Lung (tissue), 17 donors: ENCODE measurements at places on chromosomes 3 and 15. TPM values are rescaled to one million over a fixed set of nuclear protein-coding genes. Genes with fewer than 3 reads are reported as not detected.
A peak's percentile ranks its signal among the peaks of the same experiment; 100 is the strongest.

- H3K36me3 ChIP-seq = no peaks in the 10 kb centered on the region
- H3K4me3 ChIP-seq = no peak overlapping the region
- H3K4me1 ChIP-seq = peaks cover 7% of the 10 kb centered on the region
- H3K27ac ChIP-seq = no peak overlapping the region
- no peaks in the 10 kb centered on the region for H3K27me3 ChIP-seq
Observed at GRCh38 chr15:29078541-29078940, 191.1 kb downstream of the NSMCE3 start.

DNA sequence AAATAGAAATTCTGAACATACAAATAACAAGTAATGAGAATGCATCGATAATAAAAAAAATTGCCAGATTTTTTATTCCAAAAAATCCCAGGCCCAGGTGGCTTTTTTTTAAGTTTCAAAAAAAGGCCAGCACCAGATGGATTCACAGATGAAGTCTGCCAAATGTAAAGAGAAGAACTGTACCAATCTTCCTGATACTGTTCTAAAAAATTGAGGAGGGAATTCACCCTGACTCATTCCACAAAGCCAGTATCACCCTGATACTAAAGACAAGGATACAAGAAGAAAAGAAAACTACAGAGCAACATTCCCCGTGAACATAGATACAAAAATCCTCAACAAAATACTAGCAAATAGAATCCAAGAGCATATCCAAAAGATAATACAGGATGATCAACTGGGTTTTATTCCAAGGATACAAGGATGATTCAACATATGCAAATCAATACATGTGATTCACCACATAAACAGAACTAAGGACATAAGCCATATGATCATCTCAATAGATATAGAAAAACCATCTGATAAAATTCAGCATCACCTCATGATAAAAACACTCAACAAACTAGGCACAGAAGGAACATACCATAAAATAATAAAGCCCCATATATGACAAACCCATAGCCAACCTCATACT, 44.1 kb upstream of the XCR1 start:
- no peak overlapping the region for H3K4me3 ChIP-seq
- no peaks in the 10 kb centered on the region for H3K27me3 ChIP-seq
- H3K4me1 ChIP-seq = no peaks in the 10 kb centered on the region
- no peak overlapping the region for H3K27ac ChIP-seq

- H3K27me3 ChIP-seq = no peaks in the 10 kb centered on the region
- DNase-seq = peak; percentile 10
- peaks cover 3% of the 10 kb centered on the region for H3K4me1 ChIP-seq
- H3K4me3 ChIP-seq = no peak overlapping the region
- H3K27ac ChIP-seq = no peak overlapping the region
- H3K36me3 ChIP-seq = no peaks in the 10 kb centered on the region
Observed at GRCh38 chr3:16136055-16136454, 38.4 kb upstream of the GALNT15 start.

DNA sequence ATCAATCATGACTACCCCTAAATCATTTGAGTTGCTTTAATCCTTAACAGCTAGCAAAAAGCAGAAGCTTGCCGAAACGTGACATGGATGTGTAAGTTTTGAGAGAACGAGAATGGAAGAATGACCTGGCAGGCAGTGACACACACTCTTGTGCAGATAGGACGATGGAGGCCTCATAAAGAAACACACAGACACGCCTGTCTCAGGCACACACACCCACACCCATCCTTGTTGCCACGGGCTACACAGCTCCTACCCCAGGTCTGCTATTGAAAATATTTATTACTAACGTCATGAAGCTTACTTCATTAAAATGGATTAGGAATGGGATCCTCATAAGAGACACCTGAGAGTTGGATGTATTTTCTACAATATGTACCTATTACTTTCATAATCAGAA, 8.5 kb downstream of the MYO5C start:
- H3K36me3 ChIP-seq = no peaks in the 10 kb centered on the region
- no peak overlapping the region for H3K27ac ChIP-seq
- DNase-seq = no peak
- no peak overlapping the region for H3K4me3 ChIP-seq
- H3K4me1 ChIP-seq = peaks cover 6% of the 10 kb centered on the region

GRCh38 chr3:188974856-188975599, 196.7 kb upstream of the TPRG1 start:
- peak; percentile 26 for DNase-seq
- peak overlapping the region; percentile 74 for H3K27ac ChIP-seq
- H3K36me3 ChIP-seq = no peaks in the 10 kb centered on the region
- H3K4me3 ChIP-seq = no peak overlapping the region

DNA sequence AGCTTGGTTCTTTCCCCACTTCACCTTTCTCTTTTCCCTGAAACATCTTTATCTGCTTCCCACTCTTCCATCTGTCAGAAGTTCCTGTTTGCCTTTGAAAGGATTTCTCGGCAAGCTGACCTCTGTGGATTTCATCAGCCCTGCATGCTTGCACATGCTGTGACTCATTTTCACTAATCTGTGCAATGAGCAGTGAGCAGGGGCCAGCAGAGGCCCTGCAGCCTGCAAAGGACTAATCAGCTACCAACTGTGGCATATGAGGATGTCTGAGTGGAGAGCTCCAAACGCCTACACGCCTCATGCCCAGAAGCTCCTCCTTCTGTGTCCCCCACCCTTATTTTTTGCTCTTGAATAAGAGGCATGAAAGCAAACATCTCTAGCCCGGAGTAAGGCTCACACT, 333.0 kb upstream of the SEMA6D start:
- H3K4me3 ChIP-seq = no peak overlapping the region
- peak; percentile 19 for DNase-seq
- H3K4me1 ChIP-seq = no peaks in the 10 kb centered on the region
- no peaks in the 10 kb centered on the region for H3K36me3 ChIP-seq
- H3K27ac ChIP-seq = no peak overlapping the region
- H3K27me3 ChIP-seq = no peaks in the 10 kb centered on the region

DNA sequence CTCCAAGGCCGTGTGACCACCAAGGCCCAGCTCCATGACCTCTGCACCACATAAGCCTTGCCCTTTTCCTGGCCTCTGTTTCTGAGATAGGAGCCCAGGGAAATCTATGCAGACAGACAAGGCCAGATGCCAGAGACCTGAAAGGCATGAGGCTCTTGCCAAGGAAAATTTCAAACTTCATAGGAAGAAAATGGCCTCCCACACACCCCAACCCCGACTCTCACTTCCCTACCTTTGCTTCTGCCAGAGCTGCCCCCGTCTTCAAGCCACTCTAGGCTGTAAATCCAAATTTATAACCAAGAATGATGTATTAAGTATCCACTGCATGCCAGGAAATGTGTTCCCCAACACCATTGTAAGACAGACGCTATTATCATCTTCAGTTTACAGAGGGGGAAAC, 65.5 kb upstream of the HRH1 start:
- no peak overlapping the region for H3K4me3 ChIP-seq
- H3K27ac ChIP-seq = no peak overlapping the region
- H3K27me3 ChIP-seq = no peaks in the 10 kb centered on the region
- H3K36me3 ChIP-seq = no peaks in the 10 kb centered on the region
- no peak for DNase-seq
- H3K4me1 ChIP-seq = no peaks in the 10 kb centered on the region

DNA sequence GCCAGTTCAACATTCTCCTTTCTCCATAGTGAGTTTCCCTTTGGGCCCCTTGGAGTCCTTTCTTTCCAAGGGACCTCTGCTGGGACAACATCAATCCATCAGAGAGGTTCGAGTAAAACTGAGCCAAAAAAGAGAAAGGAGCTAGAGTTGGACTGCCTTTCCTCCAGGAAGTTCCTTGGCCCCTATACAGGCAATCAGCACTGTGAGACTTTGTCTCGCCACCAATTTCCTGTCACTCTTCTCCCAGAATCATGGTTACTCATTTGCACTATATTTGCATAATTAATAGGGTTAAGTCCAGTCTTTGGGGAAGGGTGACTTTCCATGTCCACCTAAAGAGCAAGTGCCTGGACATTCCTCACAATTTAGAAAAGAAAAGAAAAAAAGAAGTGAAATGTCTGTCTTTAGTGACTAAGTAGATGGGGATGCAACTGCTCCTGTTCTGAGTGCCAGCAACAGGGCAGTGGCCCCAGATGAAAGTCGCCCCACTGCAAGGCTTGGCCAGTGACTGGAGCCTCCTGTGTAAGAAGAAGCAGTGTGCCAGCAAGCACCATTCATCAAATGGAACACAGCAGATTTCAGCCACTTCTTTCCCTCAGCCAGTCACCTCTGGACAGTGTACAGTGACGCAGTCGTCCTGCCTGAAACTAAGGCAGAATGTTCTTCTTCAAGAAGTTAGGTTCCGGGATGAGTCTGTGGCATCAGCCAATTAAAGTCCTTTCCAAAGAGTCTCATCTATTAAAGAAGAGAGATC, 91.6 kb downstream of the FSIP1 start:
- no peak overlapping the region for H3K4me3 ChIP-seq
- DNase-seq = peak; percentile 28
- no peak overlapping the region for H3K27ac ChIP-seq
- H3K27me3 ChIP-seq = no peaks in the 10 kb centered on the region
- H3K4me1 ChIP-seq = no peaks in the 10 kb centered on the region

DNA sequence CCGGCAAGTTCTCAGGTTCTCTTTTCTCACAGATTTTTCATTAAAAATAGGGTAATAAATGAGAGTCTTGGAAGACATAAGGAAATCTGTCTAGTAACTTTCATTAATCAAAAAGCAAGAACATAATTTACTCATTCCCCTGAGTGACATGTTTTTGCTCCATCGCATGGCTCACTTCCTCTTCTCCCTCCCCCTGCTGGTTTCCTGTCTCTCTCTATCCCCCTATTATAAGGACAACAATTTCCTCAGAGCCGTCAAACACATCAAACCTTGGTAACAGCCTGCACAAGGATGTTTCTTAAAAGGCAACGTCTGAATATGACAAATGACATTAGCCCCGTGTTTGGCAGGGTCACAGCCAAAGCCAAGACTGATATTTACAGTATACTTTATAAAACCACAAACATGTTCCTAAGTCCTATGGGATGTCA, 1149.6 kb downstream of the IGSF11 start:
- no peak for DNase-seq
- H3K36me3 ChIP-seq = no peaks in the 10 kb centered on the region
- no peak overlapping the region for H3K27ac ChIP-seq

- no peaks in the 10 kb centered on the region for H3K27me3 ChIP-seq
- H3K27ac ChIP-seq = no peak overlapping the region
- H3K4me1 ChIP-seq = no peaks in the 10 kb centered on the region
- DNase-seq = no peak
- H3K4me3 ChIP-seq = no peak overlapping the region
- peaks cover 1% of the 10 kb centered on the region for H3K36me3 ChIP-seq
Observed at GRCh38 chr15:56805466-56806147, 72.3 kb upstream of the ZNF280D start.

GRCh38 chr3:124260206-124260915, 268.4 kb upstream of the ROPN1 start:
- H3K27ac ChIP-seq = no peak overlapping the region

DNA sequence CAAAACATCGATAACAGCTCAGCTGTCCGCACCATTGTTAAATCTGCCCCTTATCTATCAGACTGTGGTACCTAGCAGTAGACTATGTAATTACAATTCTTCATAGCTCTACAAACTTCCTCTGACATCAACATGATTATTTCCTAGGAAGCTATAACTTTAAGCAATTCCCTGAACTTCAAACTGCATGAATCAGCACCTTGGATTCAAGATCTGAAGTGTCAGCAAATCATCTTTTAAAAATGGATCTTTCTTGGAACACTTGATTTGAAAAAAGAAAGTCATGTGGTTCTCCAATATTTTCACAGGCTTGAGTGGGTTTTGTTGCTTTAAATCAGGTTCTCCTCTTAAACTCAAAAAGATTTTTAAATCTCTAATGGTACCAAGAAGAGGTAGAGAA, 680.7 kb upstream of the LMCD1 start:
- no peaks in the 10 kb centered on the region for H3K4me1 ChIP-seq
- no peaks in the 10 kb centered on the region for H3K36me3 ChIP-seq
- no peaks in the 10 kb centered on the region for H3K27me3 ChIP-seq
- DNase-seq = no peak
- H3K27ac ChIP-seq = no peak overlapping the region
- H3K4me3 ChIP-seq = no peak overlapping the region

DNA sequence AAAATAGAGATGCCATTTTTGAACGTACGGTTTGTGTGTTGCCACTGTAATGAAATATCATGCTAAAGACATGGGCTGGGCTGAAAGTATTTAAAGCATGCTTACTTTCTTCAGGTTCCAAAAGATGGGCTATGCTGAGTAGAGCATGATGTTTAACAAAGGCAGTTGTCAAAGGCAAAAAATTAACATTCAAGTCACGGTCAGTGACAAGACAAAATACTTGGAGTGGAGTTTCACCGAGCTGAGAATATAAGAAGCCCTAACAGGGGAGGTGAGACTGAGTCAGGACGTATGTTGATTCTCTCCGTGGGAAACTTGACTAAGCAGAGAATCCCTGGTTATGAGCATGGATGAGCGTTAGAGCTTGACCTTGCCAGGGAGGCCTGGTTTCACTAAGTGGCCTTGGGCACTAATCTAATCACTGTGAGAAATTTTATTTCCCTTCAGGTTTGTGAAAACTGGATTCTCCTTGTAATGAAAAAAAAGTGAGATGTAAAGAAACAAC, 218.2 kb upstream of the ADAMTS9 start:
- H3K27ac ChIP-seq = no peak overlapping the region
- DNase-seq = no peak
- H3K36me3 ChIP-seq = no peaks in the 10 kb centered on the region
- H3K4me1 ChIP-seq = peaks cover 31% of the 10 kb centered on the region
- no peaks in the 10 kb centered on the region for H3K27me3 ChIP-seq

DNA sequence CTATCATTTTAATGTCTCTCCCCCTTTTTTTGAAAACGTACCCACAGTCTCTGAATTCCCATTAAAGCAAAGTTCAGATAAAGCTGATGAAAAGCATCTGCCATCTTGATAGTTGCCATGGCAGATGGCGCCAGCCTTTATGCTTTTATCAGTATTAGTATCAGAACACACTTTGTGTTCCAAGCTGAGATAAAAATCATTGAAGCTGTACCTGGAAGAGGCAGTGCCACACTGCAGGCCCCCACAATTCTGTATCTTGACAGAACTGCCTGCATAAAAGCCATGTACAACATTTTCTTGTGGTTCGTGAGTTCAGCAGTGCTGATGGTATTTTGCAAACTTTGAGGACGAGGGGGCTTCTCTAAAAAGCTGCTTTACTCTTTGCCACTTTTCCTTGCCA, 311.7 kb downstream of the SATB1 start:
- no peak overlapping the region for H3K4me3 ChIP-seq
- H3K27ac ChIP-seq = no peak overlapping the region
- DNase-seq = no peak

Gene SLC12A8
- 9.8 TPM for total RNA-seq

Gene OR5K2
- total RNA-seq = not detected

Gene SLC6A11
- total RNA-seq = not detected

Gene REC114
- not detected for total RNA-seq

Gene PRRT3
- 5.2 TPM for total RNA-seq

Gene MCTP2
- total RNA-seq = 34.9 TPM

Gene SEC22A
- total RNA-seq = 11.1 TPM

Gene ACVR2B
- 5.9 TPM for total RNA-seq

Gene PPP1R14D
- total RNA-seq = not detected
